ENCODE measurements at places on chromosomes 16 and 17.

DNA sequence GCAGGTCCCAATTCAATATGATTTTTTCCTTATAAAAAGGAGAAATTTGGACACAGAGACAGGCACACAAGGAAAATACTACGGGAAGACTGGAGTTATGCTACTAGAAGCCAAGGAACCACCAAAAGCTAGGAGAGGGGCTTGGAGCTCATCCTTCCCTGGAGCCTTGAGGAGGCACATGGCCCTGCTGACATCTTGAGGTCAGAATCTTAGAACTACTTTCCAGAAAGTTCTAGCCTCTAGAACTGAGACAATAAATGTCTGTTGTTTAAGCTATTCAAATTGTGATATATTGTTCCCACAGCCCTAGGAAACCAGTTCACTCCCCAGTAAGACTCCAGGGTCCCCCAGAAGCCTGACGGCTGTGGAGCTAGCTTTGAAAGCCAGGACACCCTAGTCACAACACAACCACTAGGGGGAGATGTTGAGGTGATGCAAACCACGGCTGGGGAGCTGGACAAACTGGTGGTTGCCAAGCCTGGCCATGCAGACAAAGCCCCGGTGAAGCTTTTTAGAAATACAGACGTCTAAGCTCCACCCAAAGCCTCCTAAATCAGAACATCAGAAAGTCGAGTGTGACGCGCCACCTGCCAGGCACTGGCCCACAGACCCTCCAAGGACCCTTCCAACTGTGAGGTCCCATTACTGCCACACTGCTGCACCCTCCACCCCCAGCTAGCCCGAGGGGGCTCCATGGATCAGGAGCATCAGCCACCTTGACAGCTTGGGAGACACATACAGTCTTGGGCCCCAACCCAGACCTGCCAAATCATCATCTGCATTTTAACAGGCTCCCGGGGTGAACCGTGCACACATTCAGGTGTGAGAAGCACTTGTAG, 106.4 kb downstream of the SLC39A11 start:
- peak; percentile 89 for DNase-seq

DNA sequence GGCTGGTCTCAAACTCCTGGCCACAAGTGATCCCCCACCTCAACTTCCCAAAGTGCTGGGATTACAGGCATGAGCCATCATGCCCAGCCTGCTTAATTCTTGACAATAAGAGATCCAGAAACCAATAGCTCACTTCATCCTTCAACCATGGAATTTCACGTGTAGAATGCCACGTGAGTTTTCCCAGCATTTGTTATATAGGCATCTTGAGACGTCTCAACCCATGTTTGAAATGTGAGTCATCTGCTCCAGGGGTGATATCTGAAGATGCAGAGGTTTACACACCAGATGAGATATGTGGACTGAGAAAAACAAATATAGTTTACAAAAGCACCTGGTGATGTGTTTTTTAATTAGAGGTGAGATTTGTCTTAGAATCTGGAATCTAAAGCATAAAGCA, 7.1 kb downstream of the TEKT3 start:
- no peak for DNase-seq

GRCh38 chr17:20092261-20092867, 83.2 kb downstream of the SPECC1 start:
- no peak for DNase-seq

GRCh38 chr16:21300309-21301167, 22.4 kb upstream of the CRYM start:
- peak; percentile 99 for DNase-seq

DNA sequence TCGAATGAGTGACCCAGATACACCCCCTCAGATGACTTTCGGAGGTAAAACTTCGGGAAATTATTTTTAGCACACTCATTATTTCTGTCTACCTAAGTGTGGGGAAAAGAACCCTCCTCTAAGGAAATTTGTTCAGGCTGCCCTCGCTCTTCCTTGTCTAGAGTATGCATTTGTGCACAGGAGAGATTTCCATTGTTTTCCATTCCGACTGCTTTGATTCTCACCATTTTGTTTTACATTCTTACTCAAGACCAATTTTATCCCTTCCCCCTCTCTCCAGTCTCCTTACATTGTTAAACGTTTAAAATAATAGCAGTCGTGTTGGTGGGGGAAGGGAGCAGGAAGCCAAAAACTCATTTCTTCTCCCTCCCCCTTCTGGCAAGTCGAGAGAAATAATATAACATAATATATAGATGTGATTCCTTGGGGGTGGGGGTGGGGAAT, 1.5 kb upstream of the CHD3 start:
- no peak for DNase-seq

- no peak for DNase-seq
Observed at GRCh38 chr17:74298778-74299177, 24.7 kb downstream of the DNAI2 start.

- no peak for DNase-seq
Observed at GRCh38 chr17:6523809-6524355, 32.5 kb downstream of the PITPNM3 start.

GRCh38 chr17:64358261-64358788, 32.3 kb downstream of the PECAM1 start:
- no peak for DNase-seq

- no peak for DNase-seq
Observed at GRCh38 chr17:41420134-41420533, 4.3 kb downstream of the KRT37 start.

GRCh38 chr16:74774223-74775139, at the start of gene FA2H:
Gene FA2H, minus strand, starts transcription at chr16:74774820. Its CDS starts 65 bp downstream, at chr16:74774755.
- DNase-seq = peak; percentile 65

DNA sequence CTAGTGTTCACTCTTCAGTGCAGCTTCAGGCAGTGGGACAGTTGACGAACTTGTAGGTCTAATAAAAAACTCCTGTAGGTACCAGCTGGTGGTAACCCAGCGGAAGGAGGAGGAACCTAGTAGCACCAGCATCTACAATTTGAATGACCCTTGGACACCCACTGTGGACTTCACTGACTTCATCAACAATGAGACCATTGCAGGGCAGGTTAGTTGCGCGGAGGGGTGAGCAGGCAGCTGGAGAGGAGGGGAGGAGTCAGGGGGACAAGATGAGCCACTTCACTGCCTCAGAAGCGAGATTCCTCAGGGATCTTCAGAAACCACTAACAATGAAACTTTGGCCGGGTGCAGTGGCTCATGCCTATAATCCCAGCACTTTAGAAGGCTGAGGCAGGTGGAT, 22.3 kb downstream of the AOC3 start:
- DNase-seq = no peak

DNA sequence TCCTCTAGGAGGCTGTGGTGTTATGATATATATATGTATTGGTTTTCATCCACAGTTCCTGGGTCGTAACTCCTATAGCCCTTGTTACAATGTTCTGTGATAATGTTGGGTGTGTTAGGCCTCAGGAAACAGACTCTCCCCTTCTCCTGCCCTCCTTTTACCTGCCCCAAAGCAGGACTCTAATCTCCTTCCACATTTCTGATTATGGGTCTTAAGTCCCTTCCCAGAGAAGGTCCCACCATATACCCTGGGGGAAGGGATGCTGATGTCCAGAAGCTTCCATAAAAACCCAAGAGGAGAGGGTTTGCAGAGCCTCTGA, 450 bp upstream of the C1QBP start:
- no peak for DNase-seq

DNA sequence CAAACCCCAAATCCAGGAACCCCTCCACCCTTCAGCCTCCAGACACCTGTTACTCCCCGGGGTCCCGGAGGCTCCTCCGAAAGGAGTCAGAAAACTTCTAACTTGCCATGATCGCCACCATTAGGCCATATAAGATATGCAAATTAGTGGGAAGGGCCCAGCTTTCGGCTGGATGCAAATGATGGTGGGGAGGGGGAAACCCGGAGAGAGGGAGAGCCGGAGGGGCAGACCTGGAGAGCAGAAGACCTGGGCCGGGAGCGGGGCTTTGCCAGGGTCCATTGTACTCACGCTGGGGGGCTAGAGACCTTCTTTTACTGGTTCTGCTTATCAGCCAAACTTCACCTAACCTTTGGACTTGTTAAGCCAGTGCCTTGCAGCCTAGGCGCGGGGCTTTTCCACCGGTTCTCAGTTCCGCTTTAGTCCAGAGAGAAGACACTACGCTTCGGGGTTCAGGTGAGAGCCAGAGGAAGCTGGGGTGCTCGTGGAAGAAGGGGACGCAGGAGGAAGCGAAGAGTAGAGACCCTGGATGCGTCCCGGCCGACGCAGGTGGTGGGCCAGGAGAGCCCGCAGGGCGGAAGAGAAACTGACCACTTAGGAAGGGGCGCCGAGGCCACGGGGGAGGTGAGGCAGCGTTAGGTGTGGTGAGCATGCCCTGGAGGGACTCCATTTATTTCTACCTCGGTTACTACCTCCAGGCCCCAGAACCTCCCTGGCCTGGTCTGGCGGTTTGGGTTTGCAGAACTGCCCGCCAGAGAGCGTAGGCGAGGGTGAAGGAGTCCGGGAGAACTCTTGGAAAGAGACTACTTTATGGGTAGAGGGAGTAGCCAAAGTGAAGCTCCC, at the start of gene HNF1B:
TSS of gene HNF1B (minus strand) at position 99 of the 840 bp plus-strand sequence. CDS start 175 bp downstream, outside the sequence.
- DNase-seq = no peak

Measured in HL-60 (cell line).